ENCODE measurements at places on chromosomes 16 and 17. TPM values are rescaled to one million over a fixed set of nuclear protein-coding genes. Genes with fewer than 3 reads are reported as not detected.

Gene ASGR2
- not detected for total RNA-seq

Gene BEAN1
- not detected for total RNA-seq

Gene RTN4RL1
- 3.6 TPM for total RNA-seq

Gene CACNG3
- total RNA-seq, result not detected

Gene KCTD11
- total RNA-seq, result 2.6 TPM

Gene KRT39
- not detected for total RNA-seq

Measured in body of pancreas (tissue), 4 donors.